CMK (cell line): ENCODE measurements at places on chromosomes 5 and 9.
A peak's percentile ranks its signal among the peaks of the same experiment; 100 is the strongest.

GRCh38 chr5:112253478-112254250 lies 165.4 kb downstream of the EPB41L4A start:
- DNase-seq, result no peak

DNA sequence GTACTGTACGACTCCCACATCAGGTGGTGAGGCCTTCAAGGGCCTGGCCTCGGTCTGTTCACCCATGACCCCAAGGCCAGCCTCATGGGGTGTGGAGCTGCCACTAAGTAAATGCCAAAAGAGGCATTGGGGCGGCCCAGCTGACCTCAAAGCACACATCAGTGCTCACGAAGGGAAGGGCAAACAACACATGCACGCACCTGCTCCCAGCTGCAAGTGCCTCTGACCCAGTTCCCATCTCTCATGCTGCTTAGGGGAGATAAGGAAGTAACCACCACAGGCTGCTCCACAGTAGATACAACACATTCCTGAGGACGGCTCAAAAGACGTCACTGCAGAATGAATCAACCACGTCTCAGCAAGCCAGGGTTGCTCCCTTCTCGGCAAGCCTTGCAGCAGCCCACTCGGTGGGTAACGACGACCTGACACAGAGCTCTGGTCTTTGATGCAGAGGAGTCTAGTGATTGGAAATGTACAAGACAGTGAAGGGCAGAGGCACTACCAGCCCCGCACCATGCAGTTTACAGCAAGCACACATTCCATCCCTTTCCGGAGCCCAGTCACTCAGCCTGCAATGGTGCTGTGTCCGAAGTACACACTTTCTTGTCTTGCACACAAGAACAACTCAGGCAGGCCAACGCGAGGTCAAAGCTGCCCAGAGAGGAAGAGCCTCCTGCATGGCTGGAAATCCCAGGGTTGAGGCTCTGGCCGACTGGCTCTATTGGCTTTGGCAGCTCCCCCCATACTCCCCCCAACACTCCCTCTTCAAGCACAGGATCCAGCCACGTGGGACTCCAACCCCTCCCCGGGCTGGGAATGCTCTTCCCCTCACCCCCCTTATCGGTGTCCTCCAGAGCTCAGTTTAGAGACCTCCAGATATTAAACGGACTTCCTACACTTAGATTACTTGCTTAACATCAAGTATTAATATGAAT lies 31.8 kb downstream of the FABP6 start:
- DNase-seq, result peak; percentile 80

- DNase-seq, result no peak
These were observed 67.2 kb downstream of the DMRT1 start for GRCh38 chr9:908536-909205.

DNA sequence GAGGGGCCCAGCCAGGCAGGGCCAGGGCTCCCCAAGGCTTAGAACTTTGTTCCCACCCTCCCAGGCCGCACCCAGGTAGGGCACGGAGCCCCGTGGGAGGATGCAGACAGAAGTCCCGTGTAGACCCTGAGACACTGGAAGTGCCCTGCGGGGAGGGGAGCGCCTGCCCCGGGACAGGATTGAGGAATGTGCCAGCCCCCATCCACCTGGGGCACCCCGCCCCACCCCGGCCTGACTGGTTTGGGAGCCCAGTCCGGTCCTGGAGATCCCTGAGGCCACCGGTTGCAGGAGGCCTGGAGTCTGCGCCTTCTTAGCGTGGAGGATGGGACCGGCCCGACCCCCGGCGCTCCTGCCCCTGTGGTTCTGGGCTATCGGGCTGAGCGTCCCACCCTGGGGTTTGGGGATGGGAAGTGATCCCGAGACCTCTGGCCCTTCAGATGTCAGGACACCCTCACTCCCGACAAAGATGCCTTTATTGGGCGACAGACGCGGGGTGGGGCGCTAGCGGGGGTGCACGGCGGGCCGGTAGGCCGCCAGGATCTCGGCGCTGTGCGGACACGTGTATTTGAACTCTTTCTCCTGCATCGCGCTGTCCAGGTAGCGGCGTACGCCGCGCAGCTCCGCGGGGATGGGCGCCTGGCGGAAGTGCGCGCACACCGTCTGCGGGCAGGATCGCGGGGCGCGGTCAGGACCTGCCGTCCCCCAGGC lies 2.0 kb downstream of the CLIC3 start:
- no peak for DNase-seq
